Head of caudate nucleus (tissue), 42 donors: ENCODE measurements at places on chromosomes 16 and 17.

DNA sequence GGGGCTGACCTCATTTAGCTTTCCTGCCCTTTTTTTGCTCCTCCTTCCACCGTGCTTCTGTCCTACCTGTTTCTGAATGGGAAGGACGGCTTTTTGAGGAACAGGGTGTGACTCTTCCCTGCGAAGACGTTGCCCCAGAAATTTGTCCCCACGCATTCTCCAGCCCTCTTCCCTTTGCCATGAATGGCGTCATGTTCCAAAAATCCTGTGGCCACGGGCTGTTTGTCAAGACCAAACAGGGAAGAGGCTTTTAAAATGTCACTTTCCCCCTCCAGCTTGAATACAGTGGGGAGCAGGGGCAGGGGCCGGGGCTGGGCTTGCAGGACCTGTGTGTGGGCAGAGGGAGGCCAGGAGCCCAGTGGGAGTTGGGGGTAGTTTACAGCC is 13.9 kb downstream of the MPRIP start:
- DNase-seq: peak; percentile 15

DNA sequence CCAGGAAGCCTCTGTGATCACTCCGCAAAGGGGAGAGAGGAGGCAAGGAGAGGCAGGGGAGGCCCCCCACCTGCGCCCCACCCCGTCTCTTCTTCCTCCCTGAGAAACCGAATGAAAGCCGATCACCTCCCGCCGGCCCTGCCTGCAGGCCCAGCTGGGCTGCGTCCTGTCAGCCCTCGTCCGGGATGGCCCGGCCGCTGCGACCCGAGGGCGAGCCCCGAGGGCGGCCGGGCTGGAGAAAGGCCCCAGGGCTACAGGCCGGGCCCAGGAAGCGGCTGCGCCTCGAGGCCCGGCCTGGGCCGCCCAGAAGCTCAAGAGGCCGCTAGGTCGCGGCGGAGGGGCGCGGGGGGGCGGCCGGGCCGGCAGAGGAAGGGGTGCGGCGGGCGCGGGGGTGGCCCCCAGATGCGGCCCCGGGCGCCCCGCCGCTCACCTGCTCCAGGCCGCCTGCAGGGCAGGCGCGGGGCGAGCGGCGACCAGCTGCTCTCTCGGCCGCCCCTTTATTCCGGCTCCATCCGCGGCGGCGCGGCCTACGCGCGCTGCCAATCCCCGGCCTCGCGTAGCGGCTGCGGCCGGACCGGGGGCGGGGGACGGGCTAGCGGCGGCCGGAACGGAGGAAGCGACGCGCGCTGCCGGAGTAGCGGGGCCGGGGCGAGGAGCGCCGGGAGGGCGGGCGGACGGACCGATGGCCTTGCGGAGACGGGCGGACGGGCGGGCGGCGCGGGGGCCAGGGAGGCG is at the start of gene ZNF319:
TSS of gene ZNF319 (minus strand) at position 702 of the 735 bp plus-strand sequence. CDS start 2,407 bp downstream, outside the sequence.
- DNase-seq: no peak

- no peak for DNase-seq
These were observed 35.2 kb upstream of the KIFC3 start for GRCh38 chr16:57837305-57838125.

- DNase-seq: no peak
These were observed 7.6 kb upstream of the SLC47A2 start for GRCh38 chr17:19723964-19724363.

GRCh38 chr16:996681-997080 is 15.1 kb downstream of the SOX8 start:
- DNase-seq: no peak

DNA sequence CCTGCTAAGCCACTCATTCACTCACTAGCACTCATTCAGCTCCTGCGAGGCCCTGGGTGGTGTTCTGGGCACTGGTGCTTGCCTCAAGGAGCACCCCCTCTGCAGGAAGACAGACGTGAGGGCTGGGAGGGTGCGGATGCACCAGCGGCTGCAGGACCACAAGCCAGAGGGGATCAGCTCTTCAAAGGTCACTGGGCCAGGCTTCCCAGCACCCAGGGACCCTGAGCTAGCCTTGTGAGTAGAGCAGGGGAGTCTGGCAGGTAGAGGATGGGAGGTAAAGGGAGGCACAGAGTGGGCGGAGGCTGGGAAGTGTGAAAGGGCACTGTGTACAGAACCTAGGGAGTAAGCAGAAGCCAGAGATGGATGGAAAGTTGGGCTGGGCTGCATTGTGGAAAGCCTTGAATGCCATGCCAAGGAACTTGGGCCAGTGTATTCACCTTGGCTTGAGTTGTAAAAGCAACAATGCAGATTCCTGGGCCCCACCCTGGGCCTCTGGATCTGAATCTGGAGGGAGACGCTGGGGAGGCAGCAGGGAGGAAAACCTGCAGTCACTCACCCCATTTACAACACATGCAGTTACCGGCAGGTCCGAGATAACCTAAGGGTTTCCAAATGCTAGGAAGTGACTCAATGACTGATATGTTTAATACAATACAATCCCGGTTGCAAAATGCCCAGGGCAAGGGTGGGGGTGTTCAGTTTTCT is 1.7 kb downstream of the IL4R start:
- DNase-seq: no peak

GRCh38 chr17:80494547-80494946 is 18.1 kb upstream of the NPTX1 start:
- DNase-seq: no peak

DNA sequence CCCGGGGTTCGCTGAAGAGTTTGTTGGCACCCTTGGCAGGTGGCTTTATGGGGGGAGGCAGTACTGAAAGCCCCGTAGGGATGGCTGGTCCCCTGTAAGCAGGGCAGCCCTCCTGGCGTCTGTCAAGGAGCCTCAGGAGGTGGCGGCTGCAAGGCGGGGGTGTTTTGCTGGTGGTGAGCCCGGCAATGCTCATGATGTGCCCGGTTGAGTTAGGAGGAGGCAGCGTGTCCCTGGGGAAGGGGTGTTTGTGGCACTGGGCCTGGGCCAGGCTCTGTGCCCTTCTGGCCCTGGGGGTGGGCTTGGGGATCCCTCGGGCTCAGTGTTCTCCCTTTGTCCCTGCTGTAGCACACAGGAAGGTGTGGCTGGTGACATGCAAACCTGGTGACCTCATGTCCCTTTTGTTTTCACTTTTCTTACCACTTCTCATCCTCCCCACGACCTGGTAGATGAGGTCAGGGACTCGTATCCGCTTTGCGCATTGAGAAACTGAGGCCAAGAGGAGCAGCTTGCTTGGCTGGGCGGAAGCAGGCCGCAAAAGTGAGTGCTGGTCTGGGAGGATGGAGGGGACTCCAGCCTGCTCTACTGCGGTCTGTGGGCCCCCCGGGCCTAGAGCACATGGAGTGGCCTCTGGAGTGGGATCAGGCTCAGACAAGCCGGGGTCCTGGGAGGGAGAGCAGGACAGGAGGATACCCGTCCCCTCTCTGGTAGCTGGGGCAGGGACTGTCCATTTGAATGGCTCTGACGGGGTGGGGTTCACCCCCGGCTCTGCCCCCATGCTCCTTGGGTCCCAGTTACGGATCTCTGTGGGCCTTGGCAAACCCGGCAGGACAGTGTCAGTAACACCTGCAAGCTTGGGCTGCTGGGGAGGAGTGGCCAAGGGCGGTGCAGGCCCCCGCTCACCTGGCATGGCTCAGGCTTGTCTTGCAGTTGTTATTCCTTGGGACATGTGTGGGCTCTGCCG is 2.2 kb downstream of the SNN start:
- no peak for DNase-seq

GRCh38 chr17:56594320-56595107 is 1.0 kb downstream of the NOG start:
- DNase-seq: no peak

- DNase-seq: no peak
These were observed 49.4 kb upstream of the CDC42EP4 start for GRCh38 chr17:73360961-73361761.

GRCh38 chr17:72409405-72410002 is 288.7 kb downstream of the SOX9 start:
- DNase-seq: no peak

DNA sequence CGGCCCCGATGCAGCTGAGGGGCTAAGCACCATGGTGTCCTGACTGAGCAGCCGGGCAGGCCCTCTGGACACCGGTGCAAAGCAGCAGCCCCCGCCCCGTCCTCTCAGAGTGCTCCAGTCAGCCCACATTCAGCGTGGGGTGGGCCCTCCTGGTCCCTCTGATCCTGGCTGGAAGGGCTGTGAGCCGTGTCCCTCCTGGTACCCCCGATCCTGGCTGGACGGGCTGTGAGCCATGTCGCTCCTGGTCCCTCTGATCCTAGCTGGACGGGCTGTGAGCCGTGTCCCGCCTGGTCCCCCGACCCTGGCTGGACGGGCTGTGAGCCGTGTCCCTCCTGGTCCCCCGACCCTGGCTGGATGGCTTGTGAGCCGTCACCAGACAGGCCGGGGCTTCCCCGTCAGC is 26.9 kb upstream of the ACSF3 start:
- no peak for DNase-seq
